Activated T-helper 1 cell treated with anti-CD3 and anti-CD28 coated beads, Interleukin-2, amount 50 U/mL, for 16 hours (primary cell): ENCODE measurements at places on chromosomes 6 and 20.

GRCh38 chr6:143406673-143407072, 43.8 kb downstream of the ADAT2 start:
- no peak for DNase-seq

GRCh38 chr6:7004581-7005297, 103.0 kb upstream of the RREB1 start:
- no peak for DNase-seq

DNA sequence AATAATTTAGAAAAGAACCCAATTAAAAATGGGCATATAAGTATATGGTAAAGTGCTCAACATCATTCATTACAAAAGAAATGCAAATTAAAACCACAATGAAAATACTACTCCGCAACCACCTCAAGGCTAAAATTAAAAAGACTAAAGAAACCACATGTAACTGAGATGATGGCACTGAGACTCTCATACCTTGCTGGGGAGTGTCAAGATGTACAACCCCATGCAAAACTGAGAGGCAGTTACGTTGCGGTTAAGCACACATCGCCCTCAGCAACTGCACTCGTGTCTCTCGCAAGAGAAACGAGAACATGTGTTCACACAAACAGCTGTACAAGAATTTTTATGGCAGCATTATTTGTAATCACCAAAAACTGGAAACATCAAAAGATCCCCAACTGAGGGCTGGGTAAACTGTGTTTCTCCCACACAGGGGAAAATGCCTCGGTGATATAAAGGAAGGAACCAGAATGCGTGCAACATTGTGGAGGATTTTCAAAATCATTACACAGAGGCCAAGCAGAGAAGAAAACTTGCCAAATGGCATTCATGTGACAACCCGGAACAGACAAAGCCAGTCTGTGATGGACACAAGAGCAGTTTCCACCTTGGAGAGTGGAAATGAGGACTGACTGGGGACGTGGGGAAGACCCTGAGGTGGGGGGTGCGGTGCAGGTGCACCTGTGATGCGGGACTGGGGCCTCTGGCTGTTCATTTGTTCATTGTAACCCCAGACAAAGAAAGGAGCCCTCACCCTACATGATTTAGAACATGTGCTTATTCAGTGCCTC, 144.9 kb downstream of the WDR27 start:
- no peak for DNase-seq

- DNase-seq, result no peak
Measured at GRCh38 chr6:20313960-20314530, 87.6 kb upstream of the E2F3 start.

- DNase-seq, result no peak
Measured at GRCh38 chr6:100179576-100179975, 185.6 kb upstream of the MCHR2 start.

DNA sequence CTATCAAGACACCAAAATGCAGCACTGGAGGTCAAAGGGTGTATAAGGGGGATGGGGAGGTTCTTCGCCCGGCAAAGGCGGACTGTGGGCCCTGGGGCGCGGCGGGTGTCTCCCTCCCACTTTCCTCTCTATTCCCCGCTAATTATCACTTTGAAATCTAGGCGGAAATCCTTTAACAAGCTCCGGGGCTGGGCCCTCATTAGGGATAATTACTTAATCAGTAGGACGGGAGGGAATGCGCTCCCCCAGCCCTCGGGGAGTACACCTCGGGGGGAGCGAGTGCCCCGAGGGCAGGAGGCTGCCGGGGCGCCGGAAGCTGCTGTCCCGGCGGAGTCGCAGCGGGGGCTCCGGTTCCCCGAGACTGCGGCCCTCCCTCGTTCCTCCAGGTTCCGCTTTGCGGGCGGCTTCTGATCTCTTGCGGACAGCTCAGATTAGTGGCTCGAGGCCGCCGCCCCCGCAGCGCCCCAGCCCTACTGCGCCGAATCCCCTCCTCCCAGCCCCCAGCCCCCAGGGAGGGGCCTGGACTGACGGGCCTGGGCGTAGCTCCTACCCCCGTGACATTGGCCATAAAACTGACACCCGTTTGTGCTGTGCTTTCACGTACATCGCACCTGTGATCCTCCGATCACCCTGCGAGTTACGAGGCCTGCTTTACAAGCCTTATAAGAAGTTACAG, 14.7 kb downstream of the MUCL3 start:
- peak; percentile 35 for DNase-seq

GRCh38 chr6:35079311-35080000, 61.7 kb downstream of the TCP11 start:
- no peak for DNase-seq
